Mucosa of gallbladder (tissue), 1 donor: ENCODE measurements at places on chromosomes 4 and X. TPM values are rescaled to one million over a fixed set of nuclear protein-coding genes. Genes with fewer than 3 reads are reported as not detected.

DNA sequence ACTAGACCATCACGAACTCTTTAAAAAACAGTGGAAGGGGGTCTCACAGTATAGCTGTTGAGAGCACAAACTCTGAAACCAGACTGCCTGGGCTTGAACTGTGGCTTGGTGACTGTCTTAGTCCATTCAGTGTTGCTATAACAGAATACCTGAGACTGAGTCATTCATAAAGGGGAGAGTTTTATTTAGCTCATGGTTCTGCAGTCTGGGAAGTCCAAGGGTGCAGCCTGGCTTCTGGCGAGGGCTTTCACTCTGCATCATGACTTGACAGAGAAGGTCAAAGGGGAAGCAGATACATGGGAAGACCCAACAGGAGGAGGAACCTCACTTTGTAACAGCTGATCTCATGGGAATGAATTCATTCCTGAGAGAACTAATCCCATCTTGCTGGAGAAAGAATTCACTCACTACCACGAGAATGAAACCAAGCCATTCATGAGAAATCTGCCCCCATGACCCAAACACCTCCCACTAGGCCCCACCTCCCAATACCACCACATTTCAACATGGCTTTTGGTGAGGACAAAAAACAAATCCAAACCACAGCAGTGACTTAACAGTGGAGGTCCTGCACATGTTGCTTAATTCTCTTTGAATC, 116.7 kb upstream of the STOX2 start:
- DNase-seq, result no peak

DNA sequence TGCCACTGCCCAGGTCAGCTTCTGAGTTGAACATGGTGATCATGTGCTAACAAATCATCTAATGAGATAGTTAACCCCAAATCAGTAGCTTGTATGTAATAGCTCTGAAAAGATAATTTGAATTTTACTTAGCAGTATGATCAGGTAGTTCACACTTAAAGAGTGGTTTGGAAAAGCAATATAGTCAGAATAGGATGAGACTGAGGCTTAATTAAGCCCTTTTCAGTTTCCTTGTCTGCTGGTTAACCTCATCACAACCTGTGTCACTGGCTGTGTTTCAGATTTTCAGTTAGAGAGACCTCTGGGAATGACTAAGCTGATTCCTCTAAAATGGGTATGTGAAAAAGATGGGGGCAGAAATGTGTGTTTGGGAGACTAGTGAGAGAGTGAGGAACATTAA, 38.1 kb downstream of the GPR174 start:
- DNase-seq, result no peak

DNA sequence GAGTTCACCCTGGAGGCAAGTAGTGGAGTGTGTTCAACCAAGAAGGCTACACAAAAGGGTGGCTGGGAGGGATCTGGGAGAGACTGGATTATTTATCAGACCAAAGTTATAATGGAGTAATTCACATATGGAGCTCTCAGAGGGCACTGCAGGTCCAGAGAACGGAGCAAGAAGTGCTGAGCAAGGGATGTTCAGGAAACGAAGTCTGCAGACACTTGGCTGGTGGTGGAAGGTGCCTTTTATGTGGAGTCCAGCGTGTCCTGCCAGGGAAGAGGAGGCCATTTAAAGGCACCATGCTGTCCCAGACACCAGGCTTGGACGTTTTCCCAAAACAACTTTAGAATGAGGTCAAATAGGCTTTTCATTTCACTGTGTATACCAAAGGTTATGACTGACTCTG, 130.1 kb downstream of the CEP135 start:
- DNase-seq, result no peak

GRCh38 chr4:107546638-107547037, 173.4 kb downstream of the PAPSS1 start:
- no peak for DNase-seq

DNA sequence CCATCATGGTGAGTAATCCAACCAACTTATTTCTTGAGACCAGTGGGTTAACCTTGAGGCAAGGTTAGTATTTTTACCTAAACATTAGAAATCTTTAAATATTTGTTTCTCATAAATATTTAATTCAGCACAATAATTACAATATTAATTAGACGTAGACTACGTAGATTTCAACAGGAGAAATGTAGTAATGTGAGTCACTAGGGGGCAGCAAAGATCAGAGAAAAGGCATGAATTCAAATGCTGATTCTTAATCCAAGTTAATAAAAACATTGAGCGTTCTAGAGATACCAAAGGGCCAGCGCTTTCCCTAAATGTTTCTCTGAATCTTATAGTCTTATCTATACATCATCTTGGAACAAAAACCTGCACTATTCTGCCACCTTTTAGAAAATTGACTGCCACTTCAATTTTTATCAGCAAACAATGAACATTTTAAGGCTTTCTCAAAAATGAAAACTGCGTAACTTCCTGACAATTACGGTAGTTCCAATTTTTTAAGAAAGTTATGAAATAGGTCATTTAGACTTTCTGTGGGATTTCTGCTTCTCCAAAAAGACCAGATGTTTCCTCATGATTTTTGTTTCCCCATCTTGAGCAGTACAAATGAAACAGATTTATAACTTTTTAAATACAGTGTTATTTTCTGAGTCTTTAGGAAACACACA, 180.7 kb downstream of the GASK1B start:
- DNase-seq, result peak; percentile 70

GRCh38 chrX:73768160-73768559, 205.2 kb downstream of the CHIC1 start:
- no peak for DNase-seq

GRCh38 chr4:122663814-122664610, 43.1 kb upstream of the IL21 start:
- DNase-seq, result no peak

DAPP1 gene
- total RNA-seq, result 23.3 TPM

FHIP1A gene
- total RNA-seq, result 17.7 TPM

HTN1 gene
- total RNA-seq, result not detected
